Aortic smooth muscle cell (primary cell): ENCODE measurements at places on chromosomes 6 and 20. TPM values are rescaled to one million over a fixed set of nuclear protein-coding genes. Genes with fewer than 3 reads are reported as not detected.

OPRL1 gene
- 0.40 and 1.4 TPM in 2 replicates for total RNA-seq

GNAS-AS1 gene
- total RNA-seq = 0.56 and 1.2 TPM in 2 replicates

TULP4 gene
- total RNA-seq = 65.7 and 75.9 TPM in 2 replicates

SLC22A3 gene
- total RNA-seq = 0.92 and 3.4 TPM in 2 replicates

C4A gene
- total RNA-seq = 5.7 and 5.8 TPM in 2 replicates

PHACTR1 gene
- 0.92 and 1.2 TPM in 2 replicates for total RNA-seq

MOG gene
- not detected in 2 replicates for total RNA-seq

IRAK1BP1 gene
- 4.0 and 4.5 TPM in 2 replicates for total RNA-seq

ESR1 gene
- total RNA-seq = 3.9 and 5.4 TPM in 2 replicates

TRIM31 gene
- total RNA-seq = not detected in 2 replicates

NFKBIE gene
- total RNA-seq = 2.6 and 3.6 TPM in 2 replicates

PKHD1 gene
- total RNA-seq = not detected in 2 replicates

SLC17A3 gene
- not detected in 2 replicates for total RNA-seq

HIVEP2 gene
- 23.9 TPM in 2 replicates for total RNA-seq

CPNE5 gene
- 0.31 and 0.40 TPM in 2 replicates for total RNA-seq

FAM162B gene
- 0.40 TPM in 1 of 2 replicates, not detected in the other for total RNA-seq

CCND3 gene
- 18.8 and 28.5 TPM in 2 replicates for total RNA-seq

B3GAT2 gene
- total RNA-seq = not detected in 2 replicates

TGM3 gene
- total RNA-seq = not detected in 2 replicates

SLC17A2 gene
- total RNA-seq = not detected in 2 replicates

SPTLC3 gene
- total RNA-seq = 14.7 and 15.1 TPM in 2 replicates

OR10C1 gene
- total RNA-seq = not detected in 2 replicates

PTK6 gene
- 0.12 and 0.13 TPM in 2 replicates for total RNA-seq

OSER1 gene
- 31.3 and 36.4 TPM in 2 replicates for total RNA-seq

HLA-DMA gene
- total RNA-seq = 0.79 and 1.8 TPM in 2 replicates

NELFE gene
- total RNA-seq = 107 and 119 TPM in 2 replicates

GPR6 gene
- total RNA-seq = not detected in 2 replicates

SLC32A1 gene
- total RNA-seq = not detected in 2 replicates
